ENCODE measurements at places on chromosomes 16 and 17.

DNA sequence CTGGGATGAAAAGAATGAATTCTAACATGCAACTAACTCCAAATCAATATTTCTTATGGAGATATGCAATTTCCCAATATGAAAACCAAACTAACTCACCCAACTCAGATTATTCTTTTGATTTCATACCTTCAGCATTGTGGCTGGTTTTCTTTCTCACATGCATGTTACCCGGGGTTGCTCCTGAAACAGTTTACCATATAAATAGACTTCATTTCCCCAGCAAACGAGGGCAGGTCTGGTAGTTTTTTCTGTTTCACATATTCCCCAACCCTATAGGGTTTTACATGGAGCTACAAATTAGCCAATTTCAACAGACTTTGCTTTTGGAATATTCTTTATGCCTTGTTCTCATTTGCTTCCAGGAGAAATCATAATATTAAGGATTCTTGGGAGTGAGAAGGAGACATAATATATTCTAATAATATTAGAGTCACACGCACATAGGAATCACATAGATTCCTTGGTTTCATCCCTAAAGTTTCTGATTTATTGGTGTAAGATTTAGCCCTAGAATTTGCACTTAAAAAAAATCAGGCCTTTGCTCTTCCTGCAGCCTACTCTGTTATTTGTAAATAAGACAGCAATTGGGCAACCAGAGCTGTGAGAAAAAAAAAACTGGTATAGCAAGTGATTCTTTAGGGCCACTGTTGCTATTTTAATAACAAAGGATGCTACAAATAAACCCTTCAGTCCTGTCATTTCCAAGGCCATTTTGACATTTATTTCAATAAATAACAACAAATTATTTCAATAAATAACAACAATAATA is 60.3 kb upstream of the FAM20A start:
- DNase-seq, result no peak

- DNase-seq, result no peak
These were observed 337.2 kb downstream of the CDH11 start for GRCh38 chr16:64784635-64785034.

GRCh38 chr17:73141411-73141810 is 23.4 kb upstream of the SSTR2 start:
- no peak for DNase-seq

DNA sequence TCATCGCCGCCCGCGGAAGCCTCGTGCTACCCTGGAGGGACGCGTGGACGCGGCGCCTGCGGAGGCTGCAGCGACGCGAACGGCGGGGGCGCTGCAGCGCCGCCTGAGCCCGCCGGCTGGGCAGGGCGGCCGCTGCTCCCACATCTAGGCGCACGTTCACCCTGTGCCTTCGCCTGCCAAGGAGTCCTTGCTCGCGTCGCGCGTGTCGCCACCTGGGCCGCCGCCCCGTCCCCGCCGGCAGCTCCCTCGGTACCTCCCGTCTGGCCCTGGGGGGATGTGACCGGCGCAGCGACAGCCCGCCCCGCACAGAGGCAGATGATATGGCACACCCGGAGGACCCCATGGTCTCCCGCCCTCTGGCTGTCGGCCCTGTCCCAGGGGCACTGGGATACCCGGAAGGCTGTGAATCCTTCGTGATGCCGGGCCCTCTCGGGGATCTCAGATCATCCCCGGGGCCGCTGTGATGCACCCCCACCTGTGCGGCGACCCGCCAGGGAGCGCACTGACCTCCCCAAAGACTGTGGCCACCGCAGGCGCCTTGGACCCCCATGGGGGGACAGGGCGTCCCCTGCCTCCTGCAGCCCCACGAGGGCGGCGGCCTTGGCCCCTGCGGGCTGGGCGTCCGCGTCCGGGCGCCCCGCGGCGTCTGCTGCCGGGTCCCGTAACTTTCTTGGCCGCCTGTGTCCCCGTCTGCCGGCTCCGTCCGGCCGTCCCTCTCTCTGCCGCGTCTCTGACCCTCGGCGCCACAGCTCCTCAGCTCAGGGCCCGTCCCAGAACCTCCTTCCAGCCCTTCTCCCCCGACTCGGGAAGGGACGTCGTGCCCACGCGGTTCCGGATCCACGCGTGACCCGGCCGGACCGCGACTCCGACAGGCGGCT is 689 bp upstream of the TBC1D24 start:
- DNase-seq, result peak; percentile 63

DNA sequence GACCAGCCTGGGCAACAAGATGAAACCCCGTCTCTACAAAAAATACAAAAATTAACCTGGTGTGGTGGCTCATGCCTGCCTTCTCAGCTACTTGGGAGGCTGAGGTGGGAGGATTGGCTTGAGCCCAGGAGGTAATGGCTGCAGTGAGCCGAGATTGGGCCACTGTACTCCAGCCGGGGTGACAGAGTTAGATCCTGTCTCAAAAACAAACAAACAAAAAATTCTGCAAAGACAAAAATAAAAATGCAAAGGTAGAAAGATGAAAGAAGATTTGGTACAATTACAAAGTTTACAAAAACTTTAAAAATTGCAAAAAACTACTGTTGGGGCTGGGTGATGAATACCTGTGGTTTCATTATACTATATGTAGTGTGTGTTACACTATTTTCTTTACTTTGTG is 5.5 kb upstream of the CDH1 start:
- no peak for DNase-seq

- no peak for DNase-seq
These were observed 7.2 kb upstream of the KIFC3 start for GRCh38 chr16:57809276-57810196.

GRCh38 chr17:78826836-78827509 is 13.6 kb downstream of the USP36 start:
- no peak for DNase-seq

GRCh38 chr17:63316100-63316499 is 130.0 kb downstream of the CYB561 start:
- no peak for DNase-seq
